ENCODE measurements at places on chromosomes 6 and 20.

GRCh38 chr6:134346932-134347545 lies 29.1 kb upstream of the SGK1 start:
- no peak for DNase-seq

DNA sequence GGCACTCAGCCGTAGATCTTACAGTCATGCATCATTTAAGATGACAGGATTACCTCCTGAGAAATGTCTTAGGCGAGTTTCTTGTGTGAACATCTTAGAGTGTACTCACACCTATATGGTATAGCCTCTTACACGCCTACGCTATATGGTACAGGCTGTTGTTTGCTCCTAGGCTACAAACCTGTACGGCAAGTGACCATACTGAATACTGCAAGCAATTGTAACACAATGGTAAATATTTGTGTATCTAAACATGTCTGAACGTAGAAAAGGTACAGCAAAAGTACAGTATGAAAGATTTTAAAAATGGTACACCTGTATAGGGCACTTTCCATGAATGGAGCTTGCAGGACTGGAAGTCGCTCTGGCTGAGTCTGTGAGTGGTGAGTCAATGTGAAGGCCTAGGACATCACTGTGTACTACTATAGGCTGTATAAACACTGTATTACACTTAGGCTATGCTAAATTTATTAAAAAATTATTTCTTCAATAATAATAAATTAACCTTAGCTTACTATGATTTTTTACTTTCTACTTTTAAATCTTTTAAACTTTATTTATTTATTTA lies 541 bp upstream of the IL20RA start:
- no peak for DNase-seq

- peak; percentile 52 for DNase-seq
Observed at GRCh38 chr6:37314487-37315156, 39.2 kb upstream of the RNF8 start.

DNA sequence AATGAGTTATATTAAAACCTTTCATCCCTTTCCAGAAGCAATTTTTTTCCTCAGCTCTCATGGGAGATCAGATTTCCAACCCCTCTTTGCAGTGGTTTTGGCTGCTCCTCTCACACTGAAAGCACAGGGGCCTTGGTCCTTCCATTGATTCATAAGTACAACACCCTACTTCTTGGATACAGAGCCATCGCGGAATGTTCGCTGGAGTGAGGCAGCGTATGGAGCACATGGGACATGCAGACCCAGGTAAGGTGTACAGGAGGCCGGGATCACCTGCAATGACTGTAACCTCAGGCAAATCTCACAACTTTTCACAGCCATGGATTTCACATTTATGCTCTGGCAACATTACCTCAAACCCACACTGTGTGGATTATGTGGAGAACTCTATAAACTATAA lies 75.2 kb upstream of the HEY2 start:
- no peak for DNase-seq

DNA sequence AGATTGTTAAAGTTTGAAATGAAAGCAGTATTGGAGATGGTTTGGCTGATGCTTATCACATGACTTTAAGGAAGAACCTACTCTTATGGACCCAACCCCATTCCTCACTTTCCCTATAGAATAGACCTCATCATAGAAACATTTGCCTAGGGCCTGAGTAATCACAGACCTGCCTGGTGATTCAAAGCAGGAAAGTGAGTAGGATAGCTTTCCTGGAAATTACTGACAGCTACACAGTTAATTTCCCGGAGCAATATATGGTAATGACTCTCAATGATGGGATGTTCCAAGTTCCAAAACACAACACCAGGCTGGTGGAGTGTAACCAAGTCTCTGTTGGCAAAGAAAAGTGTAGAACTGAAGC lies 233.8 kb downstream of the SIM1 start:
- DNase-seq = no peak

DNA sequence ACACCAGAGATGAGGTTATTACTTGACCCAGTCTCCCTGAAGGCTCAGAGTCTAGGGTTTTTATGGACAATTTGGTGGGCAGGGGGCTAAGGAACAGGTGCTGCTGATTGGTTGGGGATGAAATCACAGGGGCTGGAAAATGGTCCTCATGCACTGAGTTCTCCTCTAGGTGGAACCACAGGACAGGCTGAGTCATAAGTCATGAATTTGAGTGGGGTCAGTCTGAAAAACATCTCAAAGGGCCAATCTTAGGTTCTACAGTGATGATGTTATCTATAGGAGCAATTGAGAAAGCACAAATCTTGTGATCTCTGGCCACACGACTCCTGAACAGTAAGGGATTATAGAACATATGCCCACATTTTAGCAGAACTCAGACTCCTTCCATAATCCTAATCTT lies 5.9 kb upstream of the MRS2 start:
- DNase-seq = no peak

- no peak for DNase-seq
Observed at GRCh38 chr6:134028438-134028837, 24.0 kb downstream of the SLC2A12 start.

DNA sequence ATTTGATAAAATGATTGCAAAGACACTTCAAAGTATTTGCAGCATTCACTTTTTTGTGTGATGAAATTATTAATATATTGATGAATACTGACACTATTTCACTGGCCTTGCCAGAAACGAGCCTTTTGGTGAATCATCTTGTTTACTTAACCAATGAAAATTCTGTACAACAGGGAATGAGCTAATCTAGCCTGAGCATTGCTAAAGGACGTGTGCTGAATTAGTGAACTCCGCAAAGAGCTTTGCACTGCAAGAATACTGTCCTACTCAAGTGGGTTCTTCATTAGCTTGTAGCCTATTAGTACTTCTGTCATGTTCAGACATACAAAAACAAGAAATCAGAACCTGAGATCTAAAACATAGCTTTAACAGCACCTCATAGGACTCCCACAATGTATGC lies 172.0 kb upstream of the NRSN1 start:
- no peak for DNase-seq

- DNase-seq = no peak
Observed at GRCh38 chr20:13644010-13644409, 5.3 kb upstream of the TASP1 start.

DNA sequence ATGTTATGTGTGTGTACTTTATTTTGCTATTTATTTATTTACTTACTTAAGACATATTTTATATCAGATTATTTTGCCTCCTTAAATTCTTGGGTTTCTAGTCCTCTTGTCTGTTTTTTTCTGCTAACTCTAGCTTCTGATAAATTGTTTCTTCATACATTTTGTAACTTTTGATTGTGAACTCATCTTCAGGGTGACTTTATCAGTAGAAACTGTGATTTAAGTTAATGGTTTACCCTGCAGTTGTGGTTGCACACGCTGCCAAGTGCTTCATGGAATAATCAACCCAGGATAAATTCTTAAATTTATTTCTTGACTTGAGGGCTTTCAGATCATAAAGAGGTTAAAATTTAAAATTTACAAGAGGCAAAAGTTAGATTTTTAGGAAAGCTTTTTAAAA lies 173.3 kb downstream of the CENPW start:
- no peak for DNase-seq

DNA sequence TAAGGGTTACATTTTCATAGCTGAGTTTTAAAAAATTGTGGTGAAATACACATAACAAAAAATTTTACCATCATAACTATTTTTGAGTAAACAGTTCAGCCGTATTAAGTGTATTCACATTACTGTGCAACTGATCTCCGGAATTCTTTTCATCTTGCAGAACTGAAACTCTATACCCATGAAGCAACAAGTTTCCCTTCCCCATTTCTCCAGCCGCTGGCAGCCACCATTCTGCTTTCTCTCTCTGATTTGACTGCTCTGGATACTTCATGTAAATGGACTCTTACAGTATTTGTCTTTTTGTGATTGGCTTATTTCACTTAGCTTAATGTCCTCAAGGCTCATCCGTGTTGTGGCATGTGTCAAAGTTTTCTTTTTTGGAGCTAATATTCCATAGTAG lies 341.6 kb downstream of the QKI start:
- DNase-seq = no peak

DNA sequence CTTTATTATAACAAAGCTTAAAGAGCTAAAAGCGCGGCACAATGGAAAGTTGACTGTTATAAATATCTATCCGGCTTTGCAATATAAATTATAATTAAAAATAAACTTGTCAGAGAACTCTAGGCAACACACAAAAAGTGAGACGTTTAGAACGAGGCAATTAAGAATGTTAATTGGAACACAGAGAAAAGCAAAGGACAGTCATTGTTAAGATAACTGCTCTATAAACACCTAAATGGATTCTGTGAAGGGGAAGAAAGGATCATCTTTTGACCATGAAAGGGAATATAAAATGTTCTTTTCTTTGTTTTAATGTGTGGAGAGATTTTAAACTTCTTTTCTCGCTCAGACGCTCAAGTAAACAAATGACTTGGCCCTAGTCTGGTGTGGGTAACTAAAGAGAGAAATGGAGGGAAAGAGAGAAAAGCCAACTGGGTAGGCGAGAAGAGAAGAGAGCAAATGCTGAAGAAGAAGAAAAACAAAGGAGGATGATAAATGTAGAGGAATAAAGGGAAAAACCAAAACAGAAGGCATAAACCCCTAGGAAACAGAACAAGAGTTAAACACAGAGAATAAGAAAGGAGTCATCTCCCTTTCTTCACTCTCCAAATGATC lies 9.3 kb upstream of the SALL4 start:
- no peak for DNase-seq

DNA sequence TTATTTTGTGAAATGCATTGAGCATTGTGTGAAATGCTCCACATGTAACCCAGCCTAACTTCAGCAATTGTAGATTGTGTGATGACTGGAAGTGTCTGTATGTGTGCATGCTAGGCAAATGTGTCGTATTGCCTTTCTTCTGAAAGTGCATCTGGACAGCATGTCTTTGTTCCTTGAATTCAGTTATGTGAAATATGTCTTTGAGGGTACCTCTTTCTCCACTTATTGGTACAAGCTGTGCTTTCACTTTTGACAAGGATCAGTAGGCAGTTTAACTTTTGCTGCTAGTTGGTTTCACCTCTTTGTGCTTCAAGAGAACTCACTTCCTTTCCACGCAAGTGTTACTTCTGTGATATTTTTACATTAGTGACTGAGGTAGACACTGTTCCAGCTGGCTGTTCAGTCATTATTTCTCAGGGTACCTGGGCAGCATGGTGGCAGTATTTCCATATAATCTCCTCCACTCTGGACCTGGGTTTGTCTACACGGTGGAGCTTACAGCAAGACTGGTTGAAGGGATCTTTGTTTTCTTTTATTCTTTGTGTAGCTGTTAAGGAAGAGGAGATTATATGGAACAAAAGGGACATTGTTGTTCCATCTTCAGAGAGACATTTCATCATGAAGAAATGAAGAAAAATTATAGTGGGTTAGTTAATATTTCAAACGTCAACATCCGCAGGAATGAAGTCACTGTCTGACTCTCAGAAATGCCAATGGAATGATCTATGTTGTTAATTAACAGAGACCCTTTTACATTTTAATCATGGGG lies 175.4 kb downstream of the UTRN start:
- no peak for DNase-seq

- no peak for DNase-seq
Observed at GRCh38 chr20:21020659-21021471, 85.3 kb downstream of the LINC00237 start.

DNA sequence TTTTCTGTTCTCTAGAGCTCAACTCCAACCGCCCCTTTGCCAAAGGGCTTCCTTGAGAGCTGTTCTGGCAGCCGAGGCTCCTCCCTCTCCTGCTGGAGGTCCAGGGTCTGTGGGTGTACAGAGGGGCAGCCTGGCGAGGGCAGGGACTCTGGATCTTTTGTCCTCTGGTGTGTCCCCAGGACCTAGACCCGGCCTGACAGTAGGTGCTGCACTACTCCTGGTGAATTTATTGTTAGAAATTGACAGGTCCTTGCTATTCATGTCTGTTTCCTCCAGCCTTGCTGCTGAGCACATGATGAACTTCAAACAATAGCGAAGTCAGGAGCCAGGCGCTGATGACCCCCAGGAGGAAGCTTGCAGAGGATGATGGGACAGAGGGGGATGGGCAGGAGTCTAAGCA lies 234.7 kb upstream of the SULF2 start:
- no peak for DNase-seq

- DNase-seq = no peak
Observed at GRCh38 chr6:137878486-137879285, 11.6 kb downstream of the TNFAIP3 start.

Data from HuH-7 (cell line).